ENCODE measurements at places on chromosomes 4 and X.

DNA sequence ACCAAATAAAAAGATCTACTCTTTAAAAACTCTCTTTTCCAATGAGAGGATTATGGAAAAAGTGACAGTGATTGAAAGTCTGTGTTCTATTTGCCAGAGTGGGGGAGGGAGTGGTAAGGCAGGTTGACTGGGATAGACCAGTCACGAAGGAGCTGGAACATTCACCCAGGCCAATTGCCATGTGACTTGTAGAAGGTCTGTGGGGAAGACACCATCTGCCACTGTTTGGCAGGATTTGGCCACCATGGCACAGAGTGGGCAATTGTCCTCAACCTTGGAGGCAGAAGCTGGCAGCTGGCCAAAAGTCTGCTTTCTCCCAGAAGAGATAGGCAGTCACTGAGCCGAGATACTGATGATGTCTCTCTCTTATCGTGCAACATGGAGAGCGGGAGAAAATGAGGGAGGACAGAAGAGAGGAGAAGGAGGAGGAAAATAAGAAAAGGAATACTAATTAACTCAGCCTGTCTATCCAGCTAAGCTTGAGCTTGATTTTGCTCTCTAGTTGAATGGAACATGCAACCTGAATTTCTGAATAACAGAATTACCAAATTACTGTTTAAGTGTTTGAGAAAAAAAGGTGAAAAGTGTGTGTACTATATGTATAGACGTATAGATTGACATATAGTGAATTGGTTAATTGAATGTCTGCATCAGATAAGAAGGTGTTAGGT is 267.1 kb downstream of the ARHGAP24 start:
- no peak for DNase-seq

- DNase-seq: no peak
These were observed 34.8 kb downstream of the GPR101 start for GRCh38 chrX:136999024-136999423.

GRCh38 chrX:46572340-46572936 is 1.1 kb upstream of the CHST7 start:
- no peak for DNase-seq

- DNase-seq: no peak
These were observed 105.2 kb downstream of the RTL5 start for GRCh38 chrX:72026341-72027023.

GRCh38 chrX:102044496-102044895 is 81.0 kb upstream of the TCEAL2 start:
- DNase-seq: no peak

DNA sequence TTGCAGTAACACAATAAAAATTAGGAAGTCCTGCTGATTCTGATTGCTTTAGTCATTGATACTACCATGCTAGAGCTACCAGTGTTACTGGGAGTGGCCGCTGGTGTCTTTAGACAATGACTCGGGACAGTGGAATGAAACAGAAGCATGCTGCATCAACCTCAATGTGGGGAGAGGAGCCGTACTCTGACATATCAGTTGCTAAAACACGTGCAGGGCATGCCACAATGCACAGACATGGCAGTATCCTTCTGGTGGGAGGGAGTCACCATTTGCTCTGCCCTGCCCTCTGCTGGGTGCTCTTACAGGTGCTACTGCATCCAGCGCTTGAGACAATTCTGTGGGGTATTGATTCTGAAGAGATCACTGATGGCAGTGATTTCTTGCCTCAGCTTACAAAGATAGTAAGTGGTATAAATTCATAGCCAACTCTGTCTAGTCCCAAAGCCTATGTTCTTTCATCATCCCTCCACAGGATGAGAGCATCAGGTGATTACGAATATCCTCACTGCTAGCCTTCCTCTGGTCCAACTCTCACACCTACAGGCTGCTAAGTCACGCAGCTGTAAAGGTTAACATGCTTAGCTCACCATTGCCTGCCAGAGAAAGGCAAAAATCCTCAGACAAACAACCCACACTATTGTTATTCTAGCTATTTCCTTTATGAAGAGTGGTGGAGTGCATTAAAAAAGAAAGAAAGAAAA is 43.7 kb downstream of the NSG1 start:
- DNase-seq: no peak

DNA sequence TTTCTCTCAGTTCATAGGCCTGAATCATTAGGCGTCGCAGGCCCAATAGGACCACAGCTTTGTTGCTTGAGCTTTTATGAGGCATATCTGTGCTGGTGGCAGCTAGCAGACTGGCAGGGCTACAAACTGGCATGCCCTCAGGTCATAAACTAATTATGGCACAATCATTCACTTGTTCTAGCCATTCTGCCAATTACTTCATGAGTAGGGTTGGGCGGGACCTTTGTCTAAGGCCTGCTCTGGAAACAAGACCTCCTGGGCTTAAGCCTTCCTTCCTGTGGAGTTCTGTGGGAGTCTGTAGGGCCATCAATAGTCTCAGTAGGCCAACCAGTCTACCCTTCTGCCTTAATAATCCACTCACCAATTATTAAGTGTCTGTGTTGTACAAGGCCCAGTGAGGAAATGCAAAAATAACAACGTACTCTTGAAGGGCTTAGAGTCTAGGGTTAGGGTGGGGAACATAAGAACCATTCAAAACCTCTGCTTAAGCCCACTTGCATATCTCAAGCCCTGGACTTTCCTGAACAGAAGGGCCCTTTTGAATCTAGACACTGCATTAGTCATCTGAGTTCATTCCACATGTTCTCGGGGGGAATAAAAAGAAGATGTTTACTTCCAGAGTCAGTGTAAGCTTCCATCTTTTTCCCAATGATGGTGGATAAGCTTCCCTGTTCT is 44.5 kb downstream of the SHROOM4 start:
- DNase-seq: no peak

GRCh38 chr4:12881945-12882584 is 602.1 kb downstream of the RAB28 start:
- no peak for DNase-seq

- DNase-seq: no peak
These were observed 11.1 kb upstream of the SEPSECS start for GRCh38 chr4:25171201-25171865.

DNA sequence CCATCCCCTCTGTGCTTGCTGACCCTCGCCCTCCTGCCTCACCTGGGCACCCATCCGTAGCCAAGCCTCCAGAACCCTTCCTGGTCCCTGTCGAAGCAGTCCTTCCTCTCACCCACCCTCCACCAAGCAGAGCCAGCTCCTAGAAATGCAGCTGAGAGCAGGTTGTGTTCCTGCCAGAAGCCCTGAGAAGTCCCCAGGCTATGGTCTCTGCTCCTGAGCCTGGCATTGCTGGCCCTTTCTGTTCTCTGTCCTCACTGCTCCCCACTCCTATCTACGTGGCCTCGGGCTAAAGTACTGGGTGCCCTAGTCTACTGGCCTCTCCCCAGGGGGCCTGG is 2.1 kb upstream of the CPZ start:
- no peak for DNase-seq

GRCh38 chr4:127251423-127251822 is 381.3 kb upstream of the INTU start:
- no peak for DNase-seq

DNA sequence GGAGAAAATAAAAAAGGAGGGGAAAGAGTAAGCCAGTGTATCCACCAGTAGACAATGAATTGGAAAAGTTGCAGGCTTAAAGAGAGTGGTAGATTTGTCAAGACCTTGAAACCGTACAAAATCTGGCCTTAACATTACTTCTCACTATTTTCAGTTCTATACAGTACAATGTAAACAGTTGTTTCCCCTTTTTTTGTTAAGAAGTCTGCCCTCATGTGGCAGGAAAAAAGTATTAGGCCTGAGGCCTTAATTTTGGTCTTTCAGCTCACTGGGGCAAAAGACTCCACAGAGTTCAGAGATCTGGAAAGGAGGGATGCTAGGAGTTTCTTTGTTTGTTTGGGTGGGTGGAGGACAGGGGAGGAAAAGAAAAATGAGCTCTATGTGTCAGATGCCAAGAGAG is 92.8 kb upstream of the CCDC160 start:
- no peak for DNase-seq

- no peak for DNase-seq
These were observed 3.4 kb downstream of the SPATA4 start for GRCh38 chr4:176191974-176192373.

DNA sequence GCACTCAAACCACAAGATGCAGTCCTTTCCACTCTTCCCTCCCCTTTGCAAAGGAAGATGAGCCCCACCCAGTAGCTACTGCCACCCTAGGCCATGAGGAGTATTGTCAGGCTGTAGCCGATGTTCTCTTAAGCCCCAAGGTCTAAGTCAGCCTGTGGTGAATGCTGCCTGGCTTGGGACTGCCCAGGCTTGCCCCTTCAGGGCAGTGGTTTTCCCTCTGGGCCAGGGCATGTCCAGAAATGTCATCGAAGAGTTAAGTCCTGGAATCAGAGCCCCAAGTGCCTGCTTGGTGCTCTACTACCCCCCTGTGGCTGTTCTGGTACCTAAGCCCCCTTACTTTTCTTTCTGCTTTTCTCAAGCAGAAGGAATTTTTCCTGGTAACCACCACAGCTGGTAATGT is 11.8 kb upstream of the PGK1 start:
- DNase-seq: no peak

DNA sequence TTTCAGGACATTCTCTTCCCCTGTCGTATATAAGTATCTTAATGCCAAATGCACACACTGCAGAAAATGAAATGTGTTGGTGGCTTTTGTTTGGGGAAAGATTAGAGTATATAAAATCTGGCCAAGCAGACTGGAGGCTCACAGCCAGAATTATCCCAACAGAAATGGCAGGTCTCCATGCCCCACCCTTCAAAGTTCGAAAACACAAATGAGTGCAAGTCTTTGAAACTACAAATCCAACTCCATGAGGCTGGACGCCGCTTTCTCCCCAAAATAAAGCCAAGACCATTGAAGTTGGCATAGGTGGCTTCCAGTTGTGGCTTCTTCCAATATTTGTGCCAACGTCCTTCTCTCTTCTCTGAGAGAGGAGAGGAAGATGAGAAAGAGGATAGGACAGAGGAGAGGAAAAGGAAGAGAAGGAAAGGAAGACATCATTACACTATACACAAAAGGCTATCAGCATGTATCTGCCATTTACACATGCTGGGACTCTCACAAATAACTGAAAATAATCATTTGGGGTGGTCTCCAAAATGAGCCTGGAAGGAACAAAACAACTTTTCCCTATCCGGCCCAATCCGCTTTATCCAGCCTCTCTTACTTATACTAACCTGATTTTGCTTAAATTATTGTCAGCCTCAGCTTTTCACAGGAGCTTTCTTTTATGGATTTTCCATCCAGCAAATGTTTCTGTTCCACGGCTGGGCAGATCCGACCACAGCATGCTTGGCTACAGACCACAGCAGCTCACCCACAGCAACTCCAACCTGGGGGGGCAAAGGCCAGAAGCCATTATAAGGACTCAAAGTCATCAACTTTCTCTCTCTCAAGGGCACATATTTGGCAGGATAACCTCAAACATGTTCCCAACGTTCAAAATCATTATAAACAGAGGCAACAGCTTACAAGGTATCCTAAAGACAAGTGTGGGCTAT is 71.7 kb downstream of the APBB2 start:
- no peak for DNase-seq

DNA sequence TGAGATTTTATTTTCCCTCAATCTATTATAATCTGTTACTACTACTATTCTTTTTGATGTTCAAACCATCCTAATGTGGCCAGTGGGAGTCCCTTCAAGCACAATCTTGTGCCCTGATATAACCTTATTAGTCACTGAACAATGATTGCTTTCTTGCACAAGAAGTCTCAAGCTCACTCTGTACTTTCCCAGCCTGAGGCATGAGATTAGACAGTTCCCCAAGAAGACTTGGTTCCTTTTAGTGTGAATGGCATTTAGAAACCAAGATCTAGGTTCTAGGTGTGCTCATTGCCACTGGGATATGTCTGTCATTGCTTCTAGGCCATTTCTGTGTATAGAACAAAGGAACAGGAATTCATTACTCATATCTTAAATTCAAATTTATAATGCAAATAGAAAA is 28.0 kb upstream of the RBM41 start:
- DNase-seq: no peak

- no peak for DNase-seq
These were observed 89.7 kb upstream of the KDR start for GRCh38 chr4:55215087-55215486.

GRCh38 chr4:102642631-102643298 is 118.0 kb downstream of the MANBA start:
- DNase-seq: no peak

DNA sequence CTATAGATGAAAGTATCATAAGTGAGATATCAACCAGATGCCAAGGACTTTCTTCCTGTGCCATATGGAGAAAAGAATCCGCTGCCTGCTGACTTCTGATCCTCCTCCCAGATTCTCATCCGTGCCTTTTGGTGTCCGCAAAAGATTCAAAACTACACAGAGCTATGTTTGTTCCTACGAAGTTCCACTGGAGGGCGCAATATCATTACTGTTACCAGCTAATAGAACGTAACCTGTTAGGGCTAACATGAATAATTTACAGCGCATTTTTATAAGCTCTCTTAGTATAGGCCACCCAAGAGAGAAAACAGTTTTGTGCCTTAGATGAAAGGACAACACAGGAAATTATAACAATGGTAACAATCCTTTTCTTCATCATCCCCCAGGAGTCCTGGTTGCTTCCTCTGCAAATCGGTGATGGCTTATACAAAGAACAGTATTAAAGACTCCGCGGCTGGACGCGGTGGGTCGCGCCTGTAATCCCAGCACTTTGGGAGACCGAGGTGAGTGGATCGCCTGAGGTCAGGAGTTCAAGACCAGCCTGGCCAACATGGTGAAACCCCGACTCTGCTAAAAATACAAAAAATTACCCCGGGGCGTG is 22.8 kb upstream of the CENPVL3 start:
- DNase-seq: no peak

DNA sequence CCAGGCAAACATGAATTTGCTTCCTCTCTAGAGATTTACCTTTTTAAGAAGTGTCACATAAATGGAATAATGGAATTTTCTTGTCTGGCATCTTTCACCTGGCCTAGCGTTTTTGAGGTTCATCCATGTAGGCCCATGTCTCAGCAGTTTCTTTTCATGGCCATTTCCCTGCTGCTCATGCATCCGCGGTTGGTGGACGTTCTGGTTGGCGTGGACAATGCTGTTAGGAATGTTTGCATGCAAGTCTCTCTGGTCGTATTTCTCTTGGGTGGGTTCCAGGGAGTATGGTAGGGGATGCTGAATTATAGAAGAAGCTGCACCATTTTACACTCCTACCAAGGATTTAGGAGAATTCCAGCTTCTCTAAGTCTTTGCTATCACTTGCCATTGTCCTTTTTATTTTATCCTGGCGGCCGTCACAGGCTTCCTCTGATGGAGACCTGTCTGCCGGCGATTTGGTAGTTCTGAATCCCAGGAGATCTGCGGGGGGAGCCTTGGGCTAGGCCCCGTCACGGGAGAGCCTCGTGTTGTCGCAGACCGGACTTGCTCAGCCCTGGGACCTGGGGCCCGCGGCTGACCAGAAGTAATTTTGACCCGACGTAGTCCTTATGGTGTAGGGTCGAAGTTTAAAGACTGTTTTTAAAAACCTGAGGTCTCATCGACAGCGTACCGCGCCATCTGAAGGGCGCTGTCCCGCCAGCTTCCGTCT is 56.9 kb upstream of the TADA2B start:
- no peak for DNase-seq

- DNase-seq: no peak
These were observed 221.1 kb downstream of the BMPR1B start for GRCh38 chr4:94978904-94979303.

All from cortex of kidney (tissue), 1 donor.